ENCODE measurements at places on chromosomes 13 and 19.

DNA sequence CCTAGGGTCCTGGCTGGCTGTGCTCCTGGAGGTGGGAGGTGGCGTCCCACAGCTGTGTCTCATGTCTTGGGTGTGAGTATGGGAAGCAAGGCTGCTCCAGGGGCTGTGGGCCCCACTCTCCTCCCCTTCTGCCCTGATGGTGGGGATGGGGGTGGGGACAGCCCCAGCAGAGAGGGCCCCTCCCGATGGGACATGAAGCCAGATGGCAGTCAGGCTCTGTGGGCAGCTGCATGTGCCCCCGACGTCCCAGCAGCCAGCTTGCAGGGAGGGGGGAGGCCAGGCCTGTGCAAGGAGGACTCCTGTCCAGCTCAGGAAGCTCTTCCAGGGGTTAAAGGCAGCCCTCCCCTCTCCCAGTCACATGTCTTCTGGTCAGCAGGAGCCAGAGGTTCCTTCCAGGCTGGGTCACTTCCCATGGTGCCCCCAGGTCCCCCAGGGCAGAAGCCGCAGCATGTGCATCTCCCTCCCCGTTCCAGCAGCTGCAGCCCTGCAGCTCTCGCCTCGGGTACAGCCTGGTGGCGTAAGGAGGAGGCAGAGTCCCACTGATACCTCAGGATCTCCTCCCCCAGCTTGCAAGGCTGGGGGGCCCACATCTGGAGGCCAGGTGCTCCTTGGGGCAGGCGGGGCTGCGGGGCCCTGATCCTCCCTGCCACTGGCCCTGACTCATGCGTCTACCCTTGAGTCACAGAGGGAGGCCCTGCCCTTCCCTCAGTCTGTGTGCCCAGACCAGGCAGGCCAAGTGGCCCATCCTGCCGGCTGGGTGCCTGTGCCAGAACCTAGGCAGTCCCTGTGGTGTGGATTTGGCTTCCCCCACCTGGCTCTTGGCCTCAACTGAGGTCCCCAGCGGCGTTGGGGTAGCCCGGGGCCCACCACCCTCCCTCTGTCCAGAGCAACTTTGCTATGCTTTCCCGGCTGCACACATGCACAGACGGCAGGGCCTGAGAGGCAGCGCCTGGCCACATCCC lies 13.0 kb downstream of the YIPF2 start:
- DNase-seq = no peak

DNA sequence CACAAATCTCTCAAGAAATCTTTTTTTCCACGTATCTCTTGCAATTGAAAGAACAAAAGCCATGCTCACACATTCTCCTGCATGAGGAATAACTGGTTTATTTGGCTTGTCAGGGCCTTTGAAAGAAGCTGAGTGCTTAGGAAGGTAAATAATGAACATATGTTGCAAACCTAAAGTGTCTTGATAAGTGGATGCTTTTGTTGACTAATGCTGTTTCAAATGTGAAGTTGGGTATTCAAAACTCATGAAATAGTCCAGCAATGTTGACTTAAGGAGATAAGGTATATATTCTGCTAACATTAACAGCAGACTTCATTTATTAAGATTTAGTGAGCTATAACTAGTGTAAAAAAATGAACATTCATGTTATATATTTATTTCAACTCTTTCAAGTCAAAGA lies 1792.7 kb upstream of the MIR17HG start:
- DNase-seq = no peak

DNA sequence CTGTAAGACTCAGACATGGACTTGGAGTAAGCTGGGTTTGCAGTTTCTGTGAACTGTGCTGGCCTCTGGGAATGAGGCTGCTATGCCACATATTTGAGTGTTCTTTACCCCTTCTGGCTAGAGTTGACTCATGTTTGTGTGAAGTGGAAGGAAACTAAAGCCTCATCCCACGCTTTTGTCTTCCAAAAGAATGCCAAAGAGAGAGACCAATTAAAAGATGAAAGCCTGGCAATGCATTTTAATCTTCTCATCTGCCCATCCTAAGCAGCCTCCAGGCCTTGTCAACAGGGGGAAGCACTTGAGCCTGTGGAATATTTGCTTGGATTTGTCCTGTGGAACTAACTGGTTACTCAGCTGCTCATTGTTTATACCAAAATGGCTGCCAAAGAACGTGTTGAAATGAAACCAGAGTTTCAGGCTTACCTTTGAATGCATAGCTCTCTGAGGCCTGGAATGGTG lies 49.1 kb downstream of the LMO7 start:
- no peak for DNase-seq

GRCh38 chr13:40986101-40986856 lies 32.8 kb downstream of the ELF1 start:
- DNase-seq = no peak

- no peak for DNase-seq
Measured at GRCh38 chr13:98225036-98225940, 48.2 kb upstream of the RNF113B start.

GRCh38 chr13:110555601-110556223 lies 5.8 kb downstream of the RAB20 start:
- DNase-seq = no peak

GRCh38 chr13:100040196-100040595 lies 48.7 kb upstream of the PCCA start:
- DNase-seq = no peak

- no peak for DNase-seq
Measured at GRCh38 chr13:40311356-40312101, 354.9 kb downstream of the FOXO1 start.

DNA sequence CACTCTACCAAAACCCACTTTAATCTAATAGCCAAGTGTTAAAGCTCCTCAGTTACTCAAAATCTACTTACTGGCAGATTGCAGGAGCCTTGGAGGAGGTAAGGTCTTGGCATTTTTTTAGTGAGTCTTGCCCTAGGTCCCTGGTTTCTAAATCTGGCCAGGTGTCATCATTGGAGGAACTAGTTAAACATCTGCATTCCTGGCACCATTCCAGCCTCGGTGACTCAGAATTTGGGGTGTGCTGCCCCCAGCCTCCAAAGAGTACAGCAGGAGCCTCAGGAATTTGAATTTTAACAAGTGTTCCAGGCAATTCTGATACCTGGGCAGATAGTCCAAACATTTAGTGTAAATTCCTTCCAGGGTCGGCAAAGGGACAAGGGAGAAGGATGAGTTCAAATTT lies 37.4 kb downstream of the KLF5 start:
- no peak for DNase-seq

DNA sequence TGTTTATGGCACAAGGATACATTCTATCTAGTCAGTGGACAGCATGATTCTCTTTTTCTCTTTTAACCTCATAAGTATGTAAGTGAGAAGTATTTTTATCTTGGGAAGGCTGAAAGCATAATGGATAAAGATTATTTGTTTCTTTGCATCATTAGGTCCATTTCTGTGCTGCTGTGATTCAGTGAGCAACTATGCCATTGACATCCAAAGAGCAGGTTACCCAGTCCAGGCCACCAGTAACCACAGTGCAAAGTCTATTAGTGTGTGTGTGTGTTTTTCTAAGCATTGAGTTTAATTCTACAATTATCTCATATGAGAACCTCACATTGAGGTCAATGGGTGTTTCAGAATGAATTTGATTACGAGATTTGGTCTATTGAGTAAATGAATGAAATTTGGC lies 158.8 kb upstream of the DACH1 start:
- no peak for DNase-seq

GRCh38 chr13:20546556-20546955 lies 20.4 kb upstream of the IFT88 start:
- no peak for DNase-seq

DNA sequence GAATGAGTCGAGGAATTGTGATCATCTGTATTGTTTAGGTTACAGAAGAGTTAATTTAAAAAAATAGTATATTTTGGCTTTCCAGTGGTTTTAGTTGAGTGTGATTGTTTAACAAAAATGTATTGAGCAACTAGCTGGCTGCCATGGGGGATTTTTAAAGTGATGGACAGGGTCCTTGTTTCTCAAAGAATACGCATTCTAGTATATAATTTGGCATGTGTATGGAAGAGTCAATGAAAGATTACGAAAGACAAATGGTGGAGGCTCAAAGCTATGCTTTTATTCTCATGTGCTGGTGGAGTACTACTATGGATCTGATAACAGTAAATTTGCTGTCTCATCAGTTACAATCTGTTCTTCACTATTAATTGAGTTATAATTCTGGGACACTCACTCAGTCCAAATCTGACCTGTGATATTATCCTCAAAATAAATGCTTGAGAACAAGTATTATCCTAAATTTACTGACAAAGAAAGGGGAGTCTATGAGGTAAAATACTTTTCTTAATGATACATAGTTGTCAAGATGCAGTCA lies 240.0 kb downstream of the GPC6 start:
- no peak for DNase-seq

DNA sequence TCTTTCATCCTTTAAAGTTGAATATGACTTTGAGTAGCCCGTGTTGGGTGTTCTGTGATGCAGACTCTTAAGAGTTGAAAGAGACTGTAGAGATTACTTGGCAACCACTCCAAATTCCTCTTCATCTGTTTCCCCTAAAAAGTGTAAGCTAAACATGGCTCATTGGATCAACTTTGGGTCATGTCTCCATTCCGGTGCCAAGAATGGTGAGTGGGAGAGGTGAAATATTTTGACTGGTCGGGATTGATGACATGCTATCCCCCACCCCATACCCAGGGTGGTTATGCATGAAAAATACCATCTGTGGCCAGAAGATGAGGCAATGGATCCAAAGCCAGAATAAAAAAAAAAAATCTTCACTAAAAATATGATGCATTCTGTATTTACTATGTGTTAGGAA lies 281.3 kb upstream of the SOX21 start:
- no peak for DNase-seq

DNA sequence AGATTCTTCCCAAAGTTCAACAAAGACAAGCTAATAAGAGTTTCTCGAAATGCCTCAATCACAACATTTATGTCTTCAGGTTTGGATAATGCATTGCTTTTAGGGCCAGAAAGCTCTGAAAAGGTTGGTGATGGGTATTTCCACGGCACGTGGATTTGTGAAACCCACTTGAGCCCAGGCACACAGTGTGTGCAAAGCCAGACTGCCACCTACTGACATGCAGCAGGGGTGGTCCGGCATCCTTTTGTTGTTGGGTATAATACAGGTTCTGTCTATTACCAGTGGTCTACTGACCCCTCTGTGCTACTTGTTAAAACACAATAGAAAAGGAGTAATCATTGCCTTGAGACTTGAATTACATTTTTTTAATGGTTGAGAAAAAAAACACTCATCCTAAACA lies 225.6 kb downstream of the RAP2A start:
- DNase-seq = no peak
